Chondrocyte (in vitro differentiated cells): ENCODE measurements at places on chromosomes 3 and 15.

DNA sequence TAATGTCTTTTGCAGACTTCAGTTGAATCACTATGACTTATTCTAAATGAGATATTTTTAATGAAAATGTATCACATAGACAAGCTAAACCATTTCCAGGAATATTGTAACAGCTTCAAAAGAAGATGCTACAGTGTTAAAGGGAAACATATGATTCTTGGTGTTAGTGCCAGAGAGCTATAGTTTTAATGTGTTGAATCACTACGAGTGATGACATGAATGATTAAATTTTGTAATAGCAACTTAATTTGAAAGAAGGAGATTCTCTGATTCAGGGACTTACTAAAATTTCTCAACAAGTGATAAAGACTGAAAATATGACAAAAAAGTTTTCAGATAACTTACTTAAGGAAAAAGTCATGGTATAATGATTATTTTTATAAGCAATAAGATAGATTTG is 267.3 kb upstream of the SLITRK3 start:
- DNase-seq = no peak

DNA sequence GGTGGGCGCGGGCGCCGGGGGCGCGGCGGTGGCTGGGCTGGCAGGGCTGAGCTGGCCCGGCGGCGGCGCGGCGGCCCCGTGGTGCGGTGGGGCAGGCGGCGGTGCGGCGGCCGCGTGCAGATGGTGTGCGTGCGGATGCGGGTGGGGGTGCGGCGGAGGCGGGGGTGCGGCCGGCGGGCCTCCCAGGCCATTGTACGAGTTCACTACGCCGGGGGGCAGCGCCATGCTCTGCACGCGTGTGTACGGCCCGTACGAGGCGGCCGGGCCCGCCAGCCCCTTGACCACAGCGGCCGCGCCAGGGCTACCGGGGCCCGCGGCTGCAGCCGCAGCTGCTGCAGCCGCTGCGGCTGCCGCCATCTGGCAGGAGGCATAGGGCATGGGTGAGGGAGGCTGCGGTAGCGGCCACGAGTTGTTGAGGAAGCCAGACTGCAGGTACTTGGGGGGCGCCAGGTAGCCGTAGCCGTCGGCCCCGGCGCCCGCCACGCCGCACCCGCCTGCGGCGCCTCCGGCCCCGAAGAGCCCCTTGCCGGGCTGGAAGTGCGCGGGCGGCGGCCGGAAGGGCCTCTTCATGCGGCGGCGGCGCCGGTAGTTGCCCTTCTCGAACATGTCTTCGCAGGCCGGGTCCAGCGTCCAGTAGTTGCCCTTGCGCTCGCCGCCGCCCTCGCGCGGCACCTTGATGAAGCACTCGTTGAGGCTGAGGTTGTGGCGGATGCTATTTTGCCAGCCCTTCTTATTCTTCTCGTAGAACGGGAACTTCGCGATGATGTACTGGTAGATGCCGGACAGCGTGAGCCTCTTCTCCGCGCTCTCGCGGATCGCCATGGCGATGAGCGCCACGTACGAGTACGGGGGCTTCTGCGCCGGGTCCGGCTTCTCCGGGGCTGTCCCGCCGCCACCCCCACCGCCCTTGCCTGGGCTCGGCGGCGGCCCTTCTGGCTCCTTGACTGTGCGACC is 951 bp downstream of the FOXL2 start:
- DNase-seq = no peak

DNA sequence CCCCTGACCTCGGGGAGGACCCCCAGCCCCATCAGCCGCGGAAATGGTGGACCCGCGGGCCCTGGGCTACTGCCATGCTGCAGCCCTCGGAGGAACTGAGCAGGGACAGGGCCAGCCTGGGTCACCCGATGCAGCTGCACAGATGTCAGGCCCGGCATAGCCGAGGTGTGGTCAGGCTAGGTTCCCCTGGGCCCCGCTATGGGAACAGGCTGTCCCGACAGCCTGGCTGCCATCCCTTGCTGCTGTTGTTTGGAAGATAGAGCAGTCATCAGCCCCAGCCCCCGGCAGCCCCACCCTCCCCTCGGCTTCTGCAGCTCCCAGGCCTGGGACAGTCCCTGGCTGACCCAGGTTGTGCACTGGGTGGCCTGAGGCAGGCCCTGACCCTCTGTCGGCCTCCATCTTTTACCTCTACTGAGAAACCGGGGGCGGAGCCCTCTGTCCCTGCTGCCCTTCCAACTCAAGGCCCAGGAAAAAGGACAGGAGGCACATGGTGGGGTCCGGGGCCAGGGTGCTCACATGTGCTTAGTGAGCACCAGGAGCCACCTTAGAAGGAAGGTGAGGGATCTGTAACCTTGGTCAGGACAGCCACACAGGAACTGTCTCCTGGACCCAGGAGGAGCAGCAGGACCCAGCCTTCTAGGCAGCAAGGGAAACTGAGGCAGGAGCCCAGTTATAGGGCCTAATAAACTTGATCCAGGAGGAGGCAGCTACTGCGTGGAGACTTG is 31.5 kb upstream of the FBLN2 start:
- peak; percentile 85 for DNase-seq

GRCh38 chr15:90691369-90691768 is 25.8 kb upstream of the BLM start:
- no peak for DNase-seq

DNA sequence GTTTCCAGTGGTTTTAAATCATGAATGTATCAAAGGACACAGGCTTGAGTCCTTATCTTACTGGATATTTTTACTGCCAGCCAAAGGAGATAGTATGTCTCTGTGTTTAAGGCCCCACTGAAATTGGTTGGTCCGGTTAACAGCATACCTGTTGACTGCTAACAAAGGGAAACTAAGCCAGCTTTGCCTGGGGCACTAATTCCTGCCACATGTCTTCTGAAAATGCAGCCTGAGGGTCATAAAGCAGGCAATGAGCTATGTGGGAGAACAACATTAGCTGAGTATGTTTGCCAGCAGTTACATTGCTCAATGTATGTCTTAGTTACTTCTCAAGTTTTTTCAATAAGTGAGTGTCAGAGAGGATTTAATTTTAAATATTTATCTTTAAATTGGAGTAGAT is 12.4 kb downstream of the PLS1 start:
- no peak for DNase-seq
